ENCODE measurements at places on chromosomes 3 and 15.

DNA sequence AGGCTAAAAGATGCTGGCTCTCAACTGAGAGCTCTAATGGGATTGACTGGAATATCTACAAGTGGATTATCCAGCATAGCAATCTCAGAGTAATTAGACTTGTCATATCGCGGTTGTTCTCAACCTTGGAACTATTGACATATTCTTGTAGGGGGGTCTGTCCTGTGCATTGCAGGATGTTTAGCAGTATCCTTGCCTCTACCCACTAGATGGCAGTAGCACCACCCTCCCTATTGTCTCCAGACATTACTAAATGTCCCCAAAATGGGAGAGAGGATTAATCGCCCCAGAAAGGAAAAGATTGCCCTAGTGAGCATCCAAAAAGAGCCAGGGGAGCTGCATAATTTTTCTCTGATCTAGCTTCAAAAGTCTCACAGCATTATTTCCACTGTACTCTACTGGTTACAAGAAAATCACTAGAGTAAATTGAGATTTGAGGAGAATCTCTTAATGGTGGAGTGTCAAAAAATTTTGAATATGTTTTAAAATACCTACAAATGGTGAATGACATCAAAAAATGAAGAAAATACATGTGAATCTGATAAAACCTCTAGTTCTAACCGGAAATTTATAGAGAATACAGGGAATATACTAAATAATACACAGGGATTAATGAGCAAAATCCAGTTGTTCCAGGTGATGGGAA, 388.2 kb upstream of the AGTR1 start:
- DNase-seq, result no peak

DNA sequence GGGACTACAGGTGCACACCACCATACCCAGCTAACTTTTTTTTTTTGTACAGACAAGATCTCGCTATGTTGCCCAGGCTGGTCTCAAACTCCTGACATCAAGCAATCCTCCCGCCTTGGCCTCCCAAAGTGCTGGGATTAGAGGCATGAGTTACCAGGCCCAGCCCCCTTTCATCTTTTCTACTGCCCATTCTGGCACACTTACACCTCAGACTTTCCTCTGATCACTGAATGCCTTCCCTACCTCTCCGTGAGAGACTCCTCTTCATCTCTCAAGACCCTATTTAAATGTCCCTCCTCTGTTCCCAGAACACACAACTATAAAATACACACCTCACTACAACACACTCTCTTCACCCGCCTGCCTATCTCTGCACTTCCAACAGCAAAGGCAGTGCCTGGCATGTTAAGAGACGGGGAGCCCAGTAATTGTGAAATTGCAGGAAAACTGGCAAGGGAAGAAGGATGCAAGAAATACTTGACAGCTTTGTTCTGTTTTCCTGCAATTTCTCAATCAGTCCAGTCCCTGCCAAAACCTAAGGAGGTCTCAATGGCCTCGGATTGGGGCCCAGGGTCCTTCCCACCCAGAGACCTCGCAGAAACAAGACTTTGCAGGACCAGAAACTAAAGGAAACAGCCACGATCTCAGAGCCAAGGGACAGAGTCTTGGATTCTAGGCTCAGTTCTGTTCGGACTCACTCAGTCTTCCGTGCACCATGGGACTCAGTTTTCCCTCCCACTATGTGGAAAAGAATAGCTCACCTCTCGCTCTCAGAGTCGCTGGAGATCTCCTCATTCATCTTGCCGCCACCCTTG, 849 bp downstream of the RRP9 start:
- DNase-seq, result no peak

- no peak for DNase-seq
Observed at GRCh38 chr3:46116996-46117395, 89.7 kb upstream of the XCR1 start.

DNA sequence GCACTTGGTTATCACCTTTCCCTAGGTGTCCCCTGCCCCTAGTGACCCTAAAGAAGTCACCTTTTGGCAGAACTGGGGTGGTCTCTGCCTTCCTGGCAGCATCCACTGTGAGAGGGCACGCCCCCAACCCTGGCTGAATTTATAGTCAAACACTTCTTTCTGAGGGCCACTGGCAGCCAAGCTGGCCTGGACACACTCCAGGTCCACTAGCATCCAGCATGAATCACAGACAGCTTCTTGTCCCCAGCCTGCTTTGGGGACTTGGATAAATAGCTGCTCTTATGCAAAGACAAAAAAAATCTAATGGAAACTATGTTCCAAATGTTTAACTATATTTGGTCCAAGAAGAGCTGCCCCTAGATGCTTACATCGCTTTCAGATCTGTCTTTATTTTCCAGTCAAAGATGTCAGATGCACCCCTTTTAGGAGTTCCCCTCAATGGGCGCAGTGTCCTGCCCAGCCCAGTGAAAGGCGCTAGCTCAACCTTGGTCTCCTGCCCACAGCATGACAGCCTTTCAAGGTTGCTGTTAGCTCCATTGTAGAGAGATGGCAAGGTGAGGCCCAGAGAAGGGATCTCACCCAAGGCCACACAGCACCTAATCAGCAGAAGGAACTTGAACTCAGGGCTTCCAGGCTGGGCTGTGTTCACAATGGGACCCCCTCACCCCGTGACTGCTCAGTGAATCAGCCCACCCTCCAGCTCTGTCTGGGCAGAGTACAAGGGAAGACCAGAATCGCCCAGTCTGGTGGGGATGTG, 7.0 kb downstream of the RASL12 start:
- no peak for DNase-seq

GRCh38 chr15:88440021-88440420, 27.2 kb downstream of the MRPL46 start:
- DNase-seq, result no peak

GRCh38 chr3:43330981-43331380, 44.6 kb downstream of the SNRK start:
- no peak for DNase-seq

GRCh38 chr3:67109651-67110204, 111.6 kb downstream of the KBTBD8 start:
- DNase-seq, result no peak
